ENCODE measurements at places on chromosomes 7 and 10.

GRCh38 chr10:24299578-24300260 is 90.8 kb downstream of the KIAA1217 start:
- DNase-seq = no peak

DNA sequence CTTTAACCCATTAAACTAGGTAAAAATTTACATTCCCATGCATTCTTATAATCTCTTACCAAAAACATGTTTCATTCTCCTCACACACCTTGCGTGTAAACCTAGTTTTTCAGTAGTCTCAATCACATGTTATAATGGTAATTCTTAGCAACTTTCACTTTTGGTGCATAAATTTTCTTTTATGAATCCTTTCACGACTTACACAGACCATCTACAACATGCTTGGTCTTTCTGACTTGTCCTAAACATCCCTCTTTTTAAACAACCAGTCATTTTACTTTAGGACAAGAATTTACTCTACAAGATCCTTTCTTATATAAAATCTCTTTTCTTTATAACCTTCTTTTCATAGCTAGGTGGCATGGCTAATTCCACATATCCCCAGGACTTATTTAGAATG is 25.8 kb downstream of the FBXL13 start:
- DNase-seq = no peak

DNA sequence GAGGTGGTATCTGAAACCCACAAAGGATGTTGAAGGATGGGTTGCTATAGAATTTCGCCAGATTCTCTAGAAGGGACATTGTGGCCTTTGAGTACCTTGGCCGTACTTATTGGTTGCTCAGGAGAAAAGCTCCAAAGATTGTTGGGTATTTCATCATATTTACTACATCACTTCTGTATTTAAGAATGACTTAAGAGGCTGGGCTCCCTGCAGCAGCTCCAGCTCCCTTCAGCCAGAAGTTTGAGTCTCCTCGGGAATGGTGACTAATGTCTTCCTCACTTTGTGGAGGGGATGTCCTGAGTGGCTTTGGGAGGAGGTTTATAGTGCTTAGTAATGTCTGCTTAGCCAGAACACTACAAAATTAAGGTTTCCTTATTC is 18.1 kb downstream of the MINDY4 start:
- no peak for DNase-seq

GRCh38 chr10:19605806-19606205 is 210.4 kb upstream of the PLXDC2 start:
- no peak for DNase-seq

DNA sequence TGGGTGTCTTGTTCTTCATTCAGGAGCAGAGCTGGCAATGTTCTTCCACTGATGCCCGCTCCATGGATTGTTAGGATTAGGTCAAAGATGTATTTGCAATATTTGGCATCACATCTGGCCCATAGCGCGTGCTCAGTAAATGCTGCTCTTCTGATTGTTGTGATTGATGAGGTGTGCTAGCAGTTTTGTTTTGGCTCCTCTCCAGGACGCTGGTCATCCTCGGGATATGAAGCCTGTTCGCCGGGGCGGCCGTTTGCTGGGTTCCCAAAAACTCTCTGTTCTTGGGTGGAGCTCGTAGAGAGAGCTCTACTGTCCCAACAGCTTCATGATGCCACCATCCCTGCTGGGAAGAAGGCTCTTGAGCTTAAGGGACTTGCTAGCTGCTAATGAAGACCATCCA is 96.9 kb downstream of the XRCC2 start:
- DNase-seq = no peak

DNA sequence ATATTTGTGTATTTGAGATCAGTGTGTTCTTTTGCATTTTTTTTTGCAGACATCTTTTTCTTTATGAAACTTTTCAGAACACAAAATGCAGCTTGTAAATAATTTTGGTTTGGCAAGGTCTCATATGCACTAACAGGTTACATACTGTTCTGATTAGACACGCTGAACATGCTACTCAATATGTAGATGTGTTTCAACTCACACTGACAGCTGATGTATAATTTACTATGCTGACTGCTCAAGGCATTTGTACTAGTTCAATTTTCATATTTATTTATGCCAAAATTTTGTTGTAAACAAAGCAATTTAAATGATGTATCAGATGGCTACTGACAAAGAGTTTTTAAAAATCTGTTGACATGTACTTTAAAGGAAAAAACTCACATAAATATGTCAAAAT is 123.8 kb downstream of the TFEC start:
- DNase-seq = no peak

DNA sequence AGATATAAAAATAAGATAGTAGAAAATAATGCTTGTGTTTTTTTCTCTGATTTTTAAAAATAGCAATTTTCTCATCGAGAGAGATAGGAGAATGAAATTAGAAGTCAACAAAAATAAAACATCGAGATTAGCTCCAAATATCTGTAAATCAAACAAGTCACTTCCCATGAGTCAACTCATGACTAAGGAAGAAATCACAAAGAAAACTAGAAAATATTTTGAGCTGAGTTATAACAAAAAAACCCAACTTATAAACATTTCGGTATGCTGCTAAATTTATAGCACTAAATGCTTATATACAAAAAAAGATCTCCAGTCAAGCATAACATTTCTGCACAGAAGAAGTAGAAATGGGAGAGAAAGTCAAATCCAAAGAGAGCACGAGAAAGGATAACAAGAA is 140.1 kb downstream of the ITGA8 start:
- DNase-seq = no peak

DNA sequence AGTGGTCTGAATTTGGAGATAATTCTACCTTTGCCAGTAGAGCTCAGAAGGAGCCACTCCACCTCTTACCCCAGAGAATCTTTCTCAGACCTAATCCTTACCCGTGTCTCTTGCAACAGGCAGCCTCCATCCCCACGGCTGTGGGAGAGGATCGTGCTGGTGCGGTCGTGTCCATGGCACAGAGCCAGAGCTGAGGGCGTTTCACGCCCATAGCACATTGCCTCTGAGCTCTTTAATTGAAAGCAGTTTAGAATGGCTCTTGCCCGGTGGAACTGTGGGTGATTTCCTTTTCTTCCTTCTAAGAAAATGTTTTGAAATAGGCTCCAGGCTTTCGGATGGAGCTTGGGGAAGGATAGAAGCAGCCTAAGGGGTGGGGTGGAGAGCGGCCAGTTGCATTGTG is 41.5 kb downstream of the PRF1 start:
- DNase-seq = no peak

Data from neural crest cell (in vitro differentiated cells).